ENCODE measurements at places on chromosomes 4 and X.

GRCh38 chrX:133414406-133415275 is 648 bp downstream of the GPC4 start:
- DNase-seq = no peak

DNA sequence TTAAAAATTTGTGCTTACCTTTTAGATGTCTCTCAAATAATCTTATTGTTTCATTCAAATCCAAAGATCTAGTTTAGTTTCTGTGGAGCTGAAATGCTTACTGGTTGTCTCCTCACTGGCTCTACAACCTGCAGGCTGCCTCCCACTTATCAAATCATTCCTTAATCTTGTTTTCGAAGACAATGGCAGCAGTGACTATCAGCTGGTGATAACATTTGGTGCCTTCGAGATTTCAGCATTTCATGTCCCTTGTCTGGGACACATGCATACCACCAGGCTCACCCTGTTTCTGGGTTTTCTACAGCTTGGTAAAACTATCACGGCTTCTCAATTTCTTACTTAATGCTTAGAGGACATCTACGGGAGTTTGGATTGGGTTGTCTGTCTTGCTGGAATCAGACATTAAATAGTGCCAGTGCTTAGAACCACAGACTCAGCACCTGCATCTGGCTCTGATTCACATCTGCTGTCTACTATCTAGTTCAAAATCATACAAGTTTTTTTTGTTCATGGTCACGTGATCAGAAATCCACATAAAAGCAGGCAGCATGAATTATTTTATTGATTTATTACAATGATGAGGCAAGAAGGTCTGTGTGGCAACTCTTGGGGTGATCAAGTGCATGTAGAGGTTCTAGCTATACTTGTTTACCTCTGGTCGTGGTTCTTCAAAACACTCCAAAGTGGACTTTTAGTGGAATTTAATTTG is 32.0 kb upstream of the SMARCAD1 start:
- DNase-seq = no peak

- DNase-seq = no peak
These were observed 82.2 kb downstream of the ZNF330 start for GRCh38 chr4:141302924-141303323.

DNA sequence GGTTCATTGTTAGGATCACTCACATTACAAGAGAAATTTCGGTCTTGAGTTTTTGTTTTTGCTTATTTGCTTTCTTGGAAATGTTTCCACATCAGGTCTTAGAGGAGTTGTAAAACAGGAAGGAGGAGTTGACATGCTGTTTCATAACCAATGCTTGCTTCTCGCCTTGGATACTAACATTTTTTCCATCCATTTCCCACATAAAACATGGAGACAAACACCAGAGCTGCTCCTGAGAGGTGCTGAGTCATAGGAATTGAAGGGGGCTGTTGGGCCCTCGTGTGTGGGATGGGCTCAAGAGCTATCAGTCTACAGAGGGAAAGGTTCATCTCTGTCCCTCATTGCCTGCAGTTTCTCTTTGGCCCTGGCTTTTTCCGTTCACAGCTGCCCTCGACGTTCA is 29.9 kb downstream of the TBL1X start:
- no peak for DNase-seq

All from DMS79 (cell line).